ENCODE measurements at places on chromosomes 7 and 10.

- peak; percentile 25 for DNase-seq
Measured at GRCh38 chr7:6250364-6250833, 22.0 kb downstream of the CYTH3 start.

GRCh38 chr7:130699686-130700085 lies 13.3 kb upstream of the TSGA13 start:
- DNase-seq, result no peak

DNA sequence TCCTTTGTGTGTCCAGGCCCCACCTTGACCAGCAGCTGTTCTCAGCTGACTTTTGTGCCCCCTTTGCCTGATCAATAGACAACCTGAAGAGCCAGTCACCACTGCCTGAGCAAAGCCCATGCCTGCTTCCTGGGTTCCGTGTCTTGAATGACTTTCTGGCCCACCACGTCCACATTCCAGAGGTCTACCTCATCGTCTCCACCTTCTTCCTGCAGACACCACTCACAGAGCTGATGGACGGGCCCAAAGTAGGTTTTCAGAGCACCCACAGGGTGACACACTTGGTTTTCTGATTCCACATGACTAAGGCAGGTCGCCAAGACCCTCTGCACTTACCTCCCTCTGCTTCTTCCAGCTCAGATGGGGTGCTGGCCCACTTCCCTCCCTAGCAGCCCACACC lies 126.8 kb downstream of the WDFY4 start:
- DNase-seq, result peak; percentile 39

DNA sequence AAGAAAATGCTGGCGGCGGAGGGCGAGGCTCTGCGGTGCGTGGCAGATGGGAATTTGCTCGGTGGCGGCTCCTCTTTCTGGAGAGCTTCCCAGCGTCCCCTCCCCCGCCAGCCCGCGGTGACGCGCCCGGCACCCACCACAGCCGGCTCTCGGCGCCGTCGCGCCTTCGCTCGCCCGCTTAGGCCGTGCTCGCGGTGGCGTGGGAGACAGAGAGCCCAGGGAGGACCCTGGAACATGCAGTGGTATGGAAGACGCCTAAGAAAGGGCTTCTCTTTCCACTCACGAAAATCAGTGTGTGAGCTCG lies 576 bp upstream of the CSGALNACT2 start:
- DNase-seq, result peak; percentile 57

GRCh38 chr10:35304649-35305048 lies 31.7 kb upstream of the CCNY start:
- DNase-seq, result no peak

GRCh38 chr10:127755753-127756152 lies 18.8 kb downstream of the FOXI2 start:
- DNase-seq, result no peak

GRCh38 chr7:30028749-30029635 lies 780 bp downstream of the PLEKHA8 start:
- peak; percentile 32 for DNase-seq

DNA sequence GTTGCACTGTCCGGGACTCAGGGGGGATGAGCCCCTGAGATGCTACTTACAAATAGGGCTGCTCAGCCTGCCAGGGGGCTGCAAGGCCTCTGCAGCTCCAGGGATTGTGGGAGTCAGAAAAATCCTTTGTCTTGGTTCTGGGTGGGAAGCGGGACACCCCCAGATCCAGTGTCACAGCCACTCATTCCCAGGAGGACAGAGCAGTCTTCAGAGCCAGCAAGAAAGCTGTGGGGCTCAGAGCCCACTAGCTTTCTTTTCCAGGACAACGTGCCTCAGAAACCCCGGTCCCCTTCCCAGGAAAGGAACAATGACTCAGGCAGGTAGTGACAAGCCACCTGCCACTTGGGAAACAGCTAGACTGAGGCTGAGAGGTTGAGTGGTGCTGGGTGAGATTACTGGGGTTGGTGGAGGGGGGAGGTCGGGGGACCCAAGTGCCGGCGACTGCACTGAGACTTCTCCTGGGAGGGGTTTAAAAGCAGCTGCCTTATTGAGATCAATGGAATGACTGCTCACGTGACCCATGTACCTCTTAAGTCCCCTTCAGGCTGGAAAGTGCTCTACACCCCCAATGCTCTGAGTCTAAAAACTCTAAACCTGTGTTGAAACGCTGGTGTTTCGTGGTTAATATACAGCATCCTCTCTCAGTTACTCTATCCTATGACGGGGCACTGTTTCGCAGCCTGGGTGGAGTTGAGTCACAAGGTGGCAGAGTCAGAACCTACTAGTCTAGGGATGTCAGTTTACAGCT lies 123.6 kb downstream of the UBE2H start:
- no peak for DNase-seq

DNA sequence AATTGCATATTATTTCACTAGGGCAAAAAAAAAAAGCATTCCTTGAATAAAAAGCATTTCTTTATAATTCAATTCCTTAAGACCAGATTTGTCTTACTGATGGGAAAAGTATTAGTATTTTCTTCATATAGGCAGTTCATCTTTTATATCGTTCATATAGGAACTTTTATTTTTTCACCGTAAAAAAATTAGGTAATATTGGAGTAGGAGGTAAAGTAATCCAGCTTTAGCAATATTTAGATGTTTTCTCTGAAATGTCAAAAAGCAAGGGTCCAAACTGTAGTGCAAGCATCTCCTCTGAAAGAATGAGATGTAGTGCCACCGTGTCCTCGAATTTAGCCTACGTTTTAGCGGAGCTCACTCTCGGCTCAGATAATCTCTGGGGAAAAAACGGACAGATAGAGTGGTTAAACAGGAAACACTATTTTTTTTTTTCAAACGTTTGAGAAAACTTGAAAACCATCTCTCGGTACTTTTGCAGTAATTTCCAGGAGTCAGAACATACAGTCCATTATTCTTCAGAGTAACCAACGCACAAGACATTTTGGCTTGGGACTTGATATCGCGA lies 5.5 kb upstream of the SPAG6 start:
- no peak for DNase-seq

DNA sequence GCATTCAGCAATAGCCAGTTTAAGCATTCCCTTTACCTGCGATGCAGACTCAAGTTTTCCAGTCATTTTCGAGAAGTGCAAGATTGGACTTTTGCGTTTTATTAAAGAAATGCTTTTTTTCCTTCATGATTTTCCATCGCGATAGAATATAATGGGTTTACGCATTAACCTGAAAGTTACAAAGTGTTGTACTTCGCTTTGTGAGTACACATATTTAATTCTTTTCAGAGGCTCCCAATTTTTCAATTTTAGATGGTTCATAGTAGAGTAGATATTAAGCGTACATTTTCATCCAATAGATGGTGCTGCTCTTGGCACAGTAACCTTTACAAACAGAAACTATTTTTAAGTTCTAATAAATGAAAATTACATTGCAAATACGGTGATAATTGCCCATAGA lies 1.3 kb downstream of the PTPRZ1 start:
- peak; percentile 7 for DNase-seq
